Stimulated activated CD4-positive, alpha-beta T cell treated with anti-CD3 and anti-CD28 coated beads, TNF-alpha, amount 100 ng/mL, for 48 hours (primary cell): ENCODE measurements at places on chromosomes 3 and 15.

DNA sequence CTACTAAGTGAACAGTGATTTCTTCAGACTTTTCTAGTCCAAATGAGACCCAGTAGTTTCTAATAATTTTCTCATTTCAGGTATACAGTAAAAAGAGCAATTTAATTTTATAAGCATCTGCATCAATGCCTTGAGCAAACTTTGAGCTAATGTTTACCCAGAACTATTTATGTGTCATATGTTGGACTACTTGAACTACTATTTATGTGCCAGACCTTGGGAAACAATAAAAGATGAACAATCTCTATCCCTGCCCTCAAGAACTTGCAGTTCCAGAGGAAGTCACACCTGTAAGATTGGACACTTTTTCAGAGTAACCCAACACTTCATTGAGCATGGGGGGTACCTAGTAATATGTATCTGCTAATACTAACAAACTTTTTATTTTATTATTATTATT, 2.3 kb upstream of the UBE3A start:
- DNase-seq, result no peak

DNA sequence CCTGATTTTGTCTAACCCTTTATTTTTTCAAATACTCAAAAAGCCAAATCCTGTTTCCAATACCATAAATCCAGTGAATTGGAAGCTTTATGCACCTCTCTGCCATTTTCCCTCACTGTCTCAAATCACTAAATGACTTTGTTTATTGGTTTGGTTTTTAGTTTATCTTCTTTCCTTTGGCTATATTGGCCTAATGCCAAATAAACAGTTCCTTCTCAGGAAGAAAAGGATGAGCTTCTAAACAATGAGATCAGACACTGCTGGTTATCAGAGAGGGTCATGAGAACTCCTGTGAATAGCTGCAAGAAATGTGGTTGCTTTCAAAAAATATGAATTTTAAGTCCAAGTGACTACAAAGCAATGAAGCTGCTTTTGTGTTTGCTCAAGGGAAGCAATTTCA, 359.9 kb downstream of the MECOM start:
- no peak for DNase-seq

GRCh38 chr15:98178861-98179260, 218.4 kb downstream of the ARRDC4 start:
- no peak for DNase-seq

DNA sequence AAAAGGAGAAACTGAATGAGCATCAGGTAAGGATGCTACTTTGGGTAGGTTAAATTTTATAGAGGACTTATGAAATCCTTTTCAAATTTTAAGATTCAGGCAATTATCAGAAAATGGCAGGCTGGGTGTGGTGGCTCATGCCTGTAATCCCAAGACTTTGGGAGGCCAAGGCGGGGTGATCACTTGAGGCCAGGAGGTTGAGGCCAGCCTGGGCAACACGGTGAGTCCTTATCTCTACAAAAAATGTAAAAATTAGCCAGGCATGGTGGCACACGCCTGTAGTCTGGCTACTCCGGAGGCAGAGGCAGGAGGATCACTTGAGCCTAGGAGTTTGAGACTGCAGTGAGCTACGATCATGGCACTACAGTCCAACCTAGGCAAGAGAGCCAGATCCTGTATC, 23.1 kb downstream of the DCUN1D1 start:
- no peak for DNase-seq

DNA sequence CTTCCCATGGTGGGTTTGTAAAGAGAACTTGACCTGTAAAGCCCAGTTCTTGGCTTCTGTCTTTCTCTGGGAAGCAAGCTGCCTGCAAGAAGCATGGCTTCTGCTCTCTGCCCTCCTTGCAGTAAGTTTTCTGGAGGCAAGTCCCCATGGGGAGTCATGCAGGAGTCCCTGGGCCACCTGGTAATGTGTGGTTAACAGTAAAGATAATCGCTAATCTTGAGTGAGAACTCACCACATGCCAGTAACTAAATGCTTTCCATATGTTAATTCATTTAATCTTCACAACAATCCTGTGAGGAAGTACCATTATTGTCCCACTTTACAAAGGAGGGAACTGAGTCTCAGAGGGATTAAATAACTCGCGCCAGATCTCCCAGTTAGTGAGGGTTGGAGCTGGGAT, 4.2 kb downstream of the CAPN3 start:
- no peak for DNase-seq

DNA sequence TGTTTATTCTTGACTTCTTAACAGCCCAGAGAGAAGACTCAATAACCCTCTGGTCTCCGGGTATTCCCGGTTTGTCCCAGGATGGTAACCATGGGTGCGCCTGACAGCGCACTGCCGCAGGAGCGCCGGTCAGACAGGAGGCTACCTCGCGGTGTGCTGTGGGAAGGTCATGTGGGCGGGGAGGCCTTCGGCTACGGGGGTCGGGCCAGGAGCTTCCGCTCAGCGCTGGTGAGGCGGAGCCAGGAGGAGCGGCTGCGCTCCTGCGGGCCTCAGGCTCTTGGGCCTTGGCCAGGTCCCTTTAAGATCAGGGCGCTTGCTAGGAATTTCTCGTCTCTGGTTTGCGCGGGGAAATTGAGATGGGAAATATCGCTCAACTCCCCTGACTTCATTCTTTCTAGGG, 182.3 kb upstream of the NDN start:
- no peak for DNase-seq

DNA sequence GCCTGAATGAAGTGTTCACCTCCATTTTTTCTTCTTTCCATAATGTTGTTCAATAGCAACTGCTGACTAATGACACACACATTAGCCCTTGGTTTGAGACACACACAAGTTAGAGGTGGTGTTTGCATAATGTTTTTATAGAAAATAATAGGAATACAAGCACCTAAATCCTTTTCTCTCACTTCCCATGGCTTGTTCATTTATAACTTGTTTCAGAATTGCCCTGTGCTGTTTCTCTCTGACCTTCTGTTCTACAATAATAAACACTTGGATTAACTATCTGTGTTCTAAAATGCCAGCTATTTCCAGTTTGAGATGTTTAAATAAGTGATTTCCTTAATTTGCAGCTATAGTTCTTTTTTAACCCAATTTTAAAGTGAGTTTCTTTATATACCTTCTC, 525.1 kb upstream of the ROBO2 start:
- no peak for DNase-seq

GRCh38 chr3:62611541-62612240, 238.3 kb upstream of the FEZF2 start:
- DNase-seq, result no peak

DNA sequence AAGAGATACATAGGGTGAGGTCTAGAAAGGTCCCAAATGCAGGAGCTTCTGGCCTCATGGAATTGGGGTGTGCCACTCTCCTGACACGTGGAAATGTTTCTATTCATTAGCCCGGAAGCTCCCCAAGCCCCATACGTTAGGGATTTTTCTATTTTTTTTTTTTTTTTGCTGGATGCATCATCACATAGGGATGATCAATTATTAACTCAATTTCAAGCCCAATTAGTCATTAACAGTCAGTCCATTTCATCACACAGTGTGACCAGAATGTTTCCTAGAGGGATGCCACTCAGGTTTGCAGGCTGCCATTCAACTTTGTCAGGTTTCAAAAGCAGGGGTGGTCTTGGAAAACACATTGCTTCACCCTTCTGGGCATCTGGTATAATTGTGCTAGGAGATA, 40.7 kb upstream of the MKRN3 start:
- DNase-seq, result no peak

DNA sequence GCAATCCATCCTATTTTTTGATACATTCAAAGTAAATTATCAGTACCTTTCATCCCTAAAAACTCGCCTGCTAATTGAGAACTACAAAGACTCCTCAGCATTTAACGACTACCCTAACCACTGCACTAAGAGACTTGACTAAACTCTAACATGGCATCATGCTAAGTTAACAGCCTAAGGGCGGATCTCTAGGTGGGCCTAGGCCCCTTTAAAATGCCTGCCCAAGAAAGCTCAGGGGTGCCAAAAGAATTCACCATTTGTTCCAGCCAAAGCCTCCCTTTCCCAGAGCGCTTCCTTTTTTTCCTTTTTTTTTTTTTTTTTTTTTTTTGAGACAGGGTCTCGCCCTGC, 568 bp upstream of the NEK4 start:
- no peak for DNase-seq

DNA sequence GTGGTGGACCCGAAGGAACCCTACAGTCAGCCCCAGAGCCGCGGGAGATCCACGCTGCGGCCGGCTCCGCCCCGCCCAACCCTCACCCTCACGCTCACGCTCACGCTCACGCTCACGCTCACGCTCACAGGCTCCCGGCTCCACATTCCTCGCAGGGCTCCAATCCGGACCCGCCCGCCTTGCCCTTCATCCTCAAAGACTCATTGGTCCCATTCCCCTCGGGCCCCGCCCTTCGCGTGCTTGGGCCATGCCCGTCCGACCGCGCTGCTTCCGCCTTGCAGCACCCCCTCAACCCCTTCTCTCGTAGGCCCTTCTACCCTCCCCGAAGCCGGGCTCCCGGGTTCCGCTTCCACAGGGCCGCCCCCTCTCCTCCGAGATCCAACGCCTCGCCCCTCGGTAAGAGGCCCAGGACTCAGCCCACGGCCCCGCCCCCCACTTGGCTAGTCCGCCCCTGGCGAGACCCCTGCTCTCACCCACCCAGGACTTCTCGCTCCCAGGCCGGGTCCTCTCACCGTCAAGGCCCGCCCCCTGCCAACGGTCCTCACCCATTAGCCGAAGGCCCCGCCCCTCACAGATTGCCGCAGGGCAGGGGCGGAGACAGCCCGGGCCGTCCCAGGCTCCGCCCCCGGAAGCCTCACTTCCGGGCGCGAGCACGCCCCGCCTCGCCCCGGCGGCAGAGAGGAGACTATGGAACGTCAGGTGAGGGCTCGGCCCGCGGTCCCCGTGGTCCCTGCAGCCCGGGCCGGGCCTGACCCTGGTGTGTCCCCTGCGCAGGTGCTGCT, at the start of gene APEH:
TSS of gene APEH (plus strand) at position 637 of the 782 bp plus-strand sequence. CDS start at position 688, 51 bp downstream.
- peak; percentile 94 for DNase-seq

DNA sequence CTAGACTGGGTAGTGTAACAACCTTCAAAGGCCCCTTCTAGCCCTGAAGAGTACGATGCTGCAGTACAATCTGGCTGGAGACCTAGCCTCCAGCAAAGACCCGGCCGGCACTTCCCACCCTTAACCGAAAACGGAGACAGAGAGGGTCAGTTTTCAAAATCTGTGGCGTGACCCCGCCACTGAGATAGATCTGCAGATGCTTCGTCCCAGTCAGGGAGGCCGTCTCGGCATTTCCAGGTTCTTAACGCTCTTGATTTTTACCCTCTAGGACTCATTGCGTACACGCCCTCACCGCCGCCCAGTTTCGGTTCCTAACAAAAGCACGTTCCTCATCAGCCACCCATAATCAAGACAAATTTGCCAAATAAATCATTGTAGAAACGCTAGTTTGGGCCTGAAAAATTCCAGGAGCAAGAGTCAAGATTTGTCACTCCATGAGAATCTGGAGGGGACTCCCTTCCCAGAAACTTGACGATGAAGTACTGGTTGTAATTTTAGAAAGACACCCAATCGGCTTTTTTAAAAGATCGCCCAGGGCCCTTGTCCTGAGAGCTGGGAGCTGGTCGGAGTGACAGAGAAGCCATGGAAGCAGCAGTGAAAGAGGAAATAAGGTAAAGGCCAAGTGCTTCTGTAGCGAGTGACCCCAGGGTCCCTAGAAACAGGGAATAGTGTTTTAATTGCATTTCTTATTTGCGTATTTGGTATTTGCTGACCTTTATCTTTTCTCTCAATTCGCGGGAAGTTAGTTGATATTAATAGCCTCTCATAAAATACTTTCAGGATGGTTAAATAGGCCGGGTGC, 868 bp upstream of the TMEM87A start:
- peak; percentile 50 for DNase-seq

GRCh38 chr15:38864827-38865581, 300.4 kb upstream of the RASGRP1 start:
- DNase-seq, result no peak

- no peak for DNase-seq
These were observed 41.7 kb upstream of the CAPN7 start for GRCh38 chr3:15164340-15164739.

- no peak for DNase-seq
These were observed 8.0 kb downstream of the MAP2K5 start for GRCh38 chr15:67550522-67550921.

DNA sequence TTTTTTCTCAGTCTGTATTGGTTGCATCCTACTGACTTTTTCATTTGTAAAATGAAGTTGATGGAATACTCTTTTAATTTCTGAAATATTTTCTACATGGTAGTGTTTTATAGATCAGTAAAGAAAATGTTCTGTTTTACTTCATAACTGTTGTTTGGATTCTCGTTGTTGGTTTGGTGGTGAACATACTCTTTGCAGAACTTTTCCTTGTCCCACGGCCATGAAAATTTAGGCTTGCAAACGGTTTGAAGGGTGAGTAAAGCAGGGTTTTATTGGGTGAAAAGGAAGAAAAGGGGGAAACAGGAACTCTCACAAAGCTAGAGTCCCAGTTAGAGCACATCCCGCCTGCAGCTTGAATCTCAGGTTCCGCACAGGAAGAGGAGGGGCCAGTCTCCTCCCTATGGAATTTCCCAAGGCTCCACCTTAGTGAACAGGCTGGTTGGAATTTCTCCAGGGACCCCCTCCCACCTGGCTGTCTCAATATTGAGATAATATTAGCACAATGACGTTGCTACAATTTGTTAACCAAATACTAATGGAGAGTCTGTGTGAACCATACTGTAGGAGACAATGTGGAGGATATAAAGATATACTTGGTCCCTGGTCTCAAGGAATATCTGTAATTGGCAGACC, 5.6 kb downstream of the PDCD6IP start:
- DNase-seq, result no peak

DNA sequence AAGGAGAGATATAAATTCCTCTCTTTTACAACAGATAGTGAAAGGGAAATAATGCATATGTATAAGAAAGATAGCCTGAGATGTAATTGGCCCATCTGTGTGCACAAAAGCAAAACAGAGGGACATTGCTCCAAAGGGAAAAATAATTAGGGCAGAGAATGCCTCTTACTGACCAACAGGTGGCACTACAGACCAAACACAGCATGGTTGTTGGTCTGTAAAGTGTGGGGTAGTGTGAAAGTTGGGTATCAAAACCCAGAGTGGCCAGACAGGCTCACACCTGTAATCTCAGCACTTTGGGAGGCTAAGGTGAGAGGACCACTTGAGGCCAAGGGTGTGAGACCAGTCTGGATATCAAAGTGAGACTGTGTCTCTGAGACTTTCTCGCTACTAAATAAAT, 4.5 kb upstream of the TLNRD1 start:
- no peak for DNase-seq

DNA sequence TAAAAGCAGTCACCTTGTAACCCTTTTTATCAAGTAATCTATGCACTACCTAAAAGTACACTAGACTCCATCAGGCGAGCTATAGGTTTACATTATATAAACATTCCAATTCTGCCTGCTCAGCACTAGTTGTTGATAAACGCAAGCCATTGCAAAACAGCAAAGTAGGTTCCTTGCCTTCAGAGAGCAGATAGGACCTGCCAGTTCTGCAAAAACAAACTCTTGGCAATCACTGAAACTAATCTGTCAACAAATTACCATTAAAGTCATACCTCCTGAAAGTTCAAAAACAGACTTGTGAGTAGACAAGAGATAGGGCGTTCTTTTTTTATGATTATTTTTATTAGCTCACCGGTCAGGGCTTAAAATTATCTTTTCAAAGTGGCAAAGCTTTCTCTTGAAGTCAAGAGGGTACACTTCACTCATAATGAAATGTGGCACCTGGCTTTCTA, 392.5 kb downstream of the FOXP1 start:
- no peak for DNase-seq
